NCI-H1930 (cell line): ENCODE measurements at places on chromosomes 16 and 17.
A peak's percentile ranks its signal among the peaks of the same experiment; 100 is the strongest.

- DNase-seq: no peak
Observed at GRCh38 chr17:64202683-64203344, 60.2 kb downstream of the TEX2 start.

GRCh38 chr17:57486882-57487301 is 230.6 kb downstream of the MSI2 start:
- no peak for DNase-seq

DNA sequence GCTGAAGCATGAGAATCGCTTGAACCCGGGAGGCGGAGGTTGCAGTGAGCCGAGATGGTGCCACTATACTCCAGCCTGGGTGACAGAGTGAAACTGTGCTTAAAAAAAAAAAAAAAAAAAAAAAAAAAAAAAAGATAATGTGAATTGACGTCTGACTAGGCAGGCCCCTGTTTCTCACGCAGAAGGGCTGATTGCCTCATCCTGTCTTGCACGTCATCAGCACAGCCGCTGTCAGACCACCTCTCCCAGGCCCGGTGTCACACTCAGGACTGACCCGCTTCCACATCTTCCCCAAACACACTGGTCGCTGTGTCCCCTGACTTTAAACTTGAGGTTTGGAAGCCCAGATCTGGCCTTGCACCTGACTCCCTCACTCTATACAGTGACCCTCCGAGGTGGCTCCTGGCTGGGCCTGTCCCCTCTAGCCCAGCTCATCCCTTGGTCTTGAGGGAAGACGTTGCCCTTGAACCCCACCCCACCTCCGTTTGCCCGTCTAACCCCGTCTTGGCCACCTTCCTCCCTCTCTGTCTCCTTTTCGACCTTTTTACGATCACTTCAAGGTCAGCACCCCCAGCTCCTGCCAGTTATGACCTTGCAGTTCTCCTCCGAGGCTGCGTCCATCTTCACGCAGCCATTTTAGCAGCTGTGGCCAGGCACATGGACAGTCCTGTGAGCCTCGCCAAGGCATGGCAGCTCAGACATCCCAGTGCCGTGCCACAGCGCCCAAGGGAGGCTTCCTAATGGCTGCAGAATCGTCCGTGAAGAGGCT is 149.9 kb upstream of the PLCG2 start:
- no peak for DNase-seq

DNA sequence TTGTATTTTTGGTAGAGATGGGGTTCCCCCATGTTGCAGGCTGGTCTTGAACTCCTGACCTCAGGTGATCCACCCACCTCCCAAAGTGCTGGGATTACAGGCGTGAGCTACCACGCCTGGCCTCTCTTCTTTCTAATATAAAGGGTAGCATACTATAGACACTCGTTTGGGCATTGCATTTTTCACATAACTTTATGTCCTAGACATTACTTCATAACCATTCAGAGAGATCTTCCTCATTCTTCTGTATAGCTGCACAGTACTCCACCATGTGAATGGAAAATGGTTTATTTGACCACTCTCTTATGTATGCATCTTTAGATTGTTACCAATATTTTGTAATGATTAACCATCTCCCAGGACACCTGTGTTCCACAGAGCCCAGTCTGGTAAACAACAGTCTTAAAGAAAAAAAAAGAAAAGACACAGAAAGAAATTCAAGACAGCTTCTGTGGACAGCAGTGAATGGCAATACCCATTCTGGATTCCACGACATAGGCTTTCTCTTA is 42.1 kb downstream of the TK2 start:
- no peak for DNase-seq

GRCh38 chr16:9176547-9177418 is 85.3 kb downstream of the HAPSTR1 start:
- no peak for DNase-seq

GRCh38 chr16:23274968-23275367 is 27.1 kb upstream of the SCNN1B start:
- peak; percentile 56 for DNase-seq

GRCh38 chr16:59146140-59146539 is 412.0 kb upstream of the GOT2 start:
- DNase-seq: no peak

GRCh38 chr17:19237389-19238166 is 412 bp downstream of the EPN2 start:
- no peak for DNase-seq

DNA sequence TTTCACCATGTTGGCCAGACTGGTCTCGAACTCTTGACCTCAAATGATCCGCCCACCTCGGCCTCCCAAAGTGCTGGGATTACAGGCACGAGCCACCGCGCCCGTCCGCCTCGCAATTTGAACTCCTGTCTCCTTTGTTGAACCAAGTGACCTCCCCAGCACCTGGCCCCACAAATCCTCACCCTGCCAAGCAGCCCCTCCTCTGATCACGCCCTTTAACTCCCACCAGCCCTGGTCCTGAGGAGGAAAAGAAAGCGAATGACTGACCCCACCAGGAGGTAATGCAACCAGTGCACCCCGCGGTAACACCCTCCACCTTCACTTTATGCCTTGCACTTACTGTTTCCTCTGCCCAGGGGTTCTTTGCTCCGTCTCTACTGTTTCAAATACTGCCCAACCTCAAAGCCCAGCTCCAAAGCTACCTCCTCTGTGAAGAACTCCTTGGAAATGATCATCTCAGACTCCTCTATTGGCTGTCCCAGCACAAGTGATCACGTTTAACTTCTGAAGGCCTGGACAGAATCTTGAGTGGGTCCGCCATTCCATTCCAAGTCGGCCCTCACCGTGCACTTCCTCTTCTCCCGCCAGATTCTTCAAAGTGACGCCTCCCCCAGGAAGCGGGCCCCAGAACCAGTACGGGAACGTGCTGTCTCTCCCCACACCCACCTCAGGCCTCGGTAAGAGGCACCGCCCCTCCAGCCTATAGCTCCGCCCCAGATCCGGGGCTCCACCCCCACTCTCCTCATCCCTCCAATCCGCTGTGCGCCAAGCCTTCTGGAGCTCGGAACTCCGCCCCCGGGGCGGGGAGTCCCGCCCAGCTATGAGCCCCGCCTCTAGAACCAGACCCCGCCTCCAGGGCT is 4.4 kb downstream of the CD19 start:
- DNase-seq: no peak

GRCh38 chr17:16916557-16916920 is 55.4 kb downstream of the TNFRSF13B start:
- DNase-seq: no peak

DNA sequence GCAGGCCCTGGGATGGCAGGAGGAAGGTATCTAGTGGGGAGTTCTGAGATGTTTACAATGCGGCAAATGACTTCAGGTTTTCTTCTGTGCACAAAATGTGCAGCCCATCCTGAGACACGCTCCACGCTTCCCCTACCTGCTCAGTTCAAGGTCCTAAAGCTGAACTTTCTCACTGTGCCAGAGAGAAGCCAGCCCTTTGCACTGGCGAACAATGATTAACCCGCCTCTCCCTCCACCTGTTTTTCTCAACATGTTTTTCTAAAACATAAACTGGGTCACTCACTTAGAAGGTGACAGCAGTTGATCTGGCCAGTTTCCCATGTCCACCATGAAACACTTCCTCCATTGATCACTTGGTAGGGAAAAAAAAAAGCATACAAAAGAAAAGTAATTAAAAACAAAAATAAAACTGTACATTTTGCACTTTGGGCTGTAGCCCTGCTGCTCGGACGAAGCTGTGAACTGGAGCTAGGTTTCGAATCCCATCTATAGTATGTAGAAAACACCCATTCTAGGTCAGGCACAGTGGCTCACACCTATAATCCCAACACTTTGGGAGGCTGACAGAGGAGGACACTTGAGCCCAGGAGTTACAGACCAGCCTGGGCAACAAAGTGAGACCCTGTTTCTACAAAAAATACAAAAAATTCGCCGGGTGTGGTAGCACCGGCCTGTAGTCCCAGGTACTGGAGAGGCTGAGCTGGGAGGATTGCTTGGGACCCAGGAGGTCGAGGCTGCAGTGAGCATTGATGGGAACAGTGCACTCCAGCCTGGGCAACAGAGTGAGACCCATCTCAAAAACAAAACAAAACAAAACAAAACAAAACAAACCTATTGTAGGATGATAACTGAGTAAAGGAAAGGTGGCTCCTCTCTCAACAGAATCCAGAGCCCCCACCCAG is 6.1 kb upstream of the G6PC1 start:
- DNase-seq: no peak

DNA sequence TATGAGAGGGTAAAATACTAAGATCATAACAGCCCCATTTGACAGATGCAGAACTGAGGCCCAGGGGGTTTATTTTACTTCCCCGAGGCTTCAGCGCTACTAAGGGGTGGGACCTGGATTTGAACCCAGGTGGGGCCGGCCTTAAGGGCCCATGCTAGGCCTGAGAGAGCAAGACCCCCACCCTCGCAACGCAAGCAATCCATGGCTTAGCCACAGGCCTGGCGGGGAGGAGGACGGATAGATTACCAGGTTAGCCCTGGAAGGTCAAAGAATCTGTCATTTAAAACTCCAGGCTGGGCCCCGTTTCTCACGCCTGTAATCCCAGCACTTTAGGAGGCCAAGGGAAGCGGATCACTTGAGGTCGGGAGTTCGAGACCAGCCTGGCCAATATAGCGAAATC is 1.9 kb upstream of the CDH3 start:
- DNase-seq: no peak

DNA sequence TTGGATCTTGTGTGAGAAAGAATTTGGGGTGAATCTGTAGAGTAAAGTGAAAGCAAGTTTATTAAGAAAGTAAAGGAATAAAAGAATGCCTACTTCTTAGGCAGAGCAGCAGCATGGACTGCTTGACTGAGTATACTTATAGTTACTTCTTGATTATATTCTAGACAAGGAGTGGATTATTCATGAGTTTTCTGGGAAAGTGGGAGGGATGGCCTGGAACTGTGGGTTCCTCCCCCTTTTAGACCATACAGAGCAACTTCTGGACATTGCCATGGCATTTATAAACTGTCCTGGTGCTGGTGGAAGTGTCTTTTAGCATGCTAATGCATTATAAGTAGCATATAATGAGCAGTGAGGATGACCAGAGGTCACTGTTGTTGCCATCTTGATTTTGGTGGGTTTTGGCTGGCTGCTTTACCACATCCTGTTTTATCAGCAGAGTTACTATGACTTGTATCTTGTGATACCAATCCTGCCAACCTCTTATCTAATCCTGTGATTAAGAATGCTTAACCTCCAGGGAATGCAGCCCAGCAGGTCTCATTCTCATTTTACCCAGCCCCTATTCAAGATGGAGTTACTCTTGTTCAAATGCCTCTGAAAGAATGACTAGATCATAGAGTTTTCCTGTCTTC is 58.7 kb downstream of the HSD17B2 start:
- no peak for DNase-seq

DNA sequence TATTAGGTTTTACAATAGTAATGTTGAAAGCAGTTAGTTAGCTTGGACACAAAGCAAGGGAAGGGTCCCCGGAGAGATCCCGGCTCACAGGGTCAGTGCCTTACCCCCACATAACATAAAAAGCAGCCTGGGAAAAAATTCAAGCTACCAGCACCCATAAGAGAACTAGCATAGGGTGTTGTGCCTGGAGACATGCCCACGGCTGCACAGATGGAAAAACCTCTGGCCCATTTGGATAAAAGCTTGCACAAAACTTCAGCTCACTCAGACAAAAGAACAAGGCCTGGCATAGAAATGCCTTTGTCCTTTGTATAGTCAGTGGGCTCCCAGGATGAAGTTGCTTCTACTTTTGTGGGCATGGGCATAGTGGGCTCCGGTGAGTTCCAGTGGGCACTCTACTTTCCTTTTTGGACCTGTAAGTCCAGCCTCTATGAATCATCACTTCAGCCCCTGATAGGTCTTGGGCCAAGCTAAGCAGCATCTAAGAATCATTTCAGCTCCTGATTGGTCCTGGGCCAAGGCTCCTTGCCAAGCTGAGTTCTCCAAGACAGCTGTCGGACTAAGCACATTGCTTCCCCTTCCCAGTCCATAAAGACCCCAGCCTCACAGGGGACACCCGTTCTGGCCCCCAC is 1.3 kb upstream of the RDM1 start:
- no peak for DNase-seq

DNA sequence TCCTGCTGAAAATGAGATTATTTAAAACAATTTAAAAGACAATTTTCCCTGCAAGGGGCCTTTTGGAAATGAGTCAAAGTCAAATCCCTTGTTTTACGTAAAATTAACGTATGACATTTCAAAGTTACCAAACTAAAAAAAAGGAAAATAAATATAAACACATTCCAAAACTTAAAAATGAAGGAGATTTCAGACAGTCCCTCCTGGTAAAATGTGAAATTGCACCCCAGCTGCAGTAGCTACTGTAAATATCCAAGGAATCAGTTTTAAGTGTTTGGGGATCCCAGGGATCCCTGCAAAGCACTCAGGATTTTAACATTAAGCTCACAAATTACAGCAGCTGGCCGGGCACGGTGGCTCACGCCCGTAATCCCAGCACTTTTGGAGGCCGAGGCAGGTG is 63.3 kb downstream of the NXN start:
- no peak for DNase-seq

DNA sequence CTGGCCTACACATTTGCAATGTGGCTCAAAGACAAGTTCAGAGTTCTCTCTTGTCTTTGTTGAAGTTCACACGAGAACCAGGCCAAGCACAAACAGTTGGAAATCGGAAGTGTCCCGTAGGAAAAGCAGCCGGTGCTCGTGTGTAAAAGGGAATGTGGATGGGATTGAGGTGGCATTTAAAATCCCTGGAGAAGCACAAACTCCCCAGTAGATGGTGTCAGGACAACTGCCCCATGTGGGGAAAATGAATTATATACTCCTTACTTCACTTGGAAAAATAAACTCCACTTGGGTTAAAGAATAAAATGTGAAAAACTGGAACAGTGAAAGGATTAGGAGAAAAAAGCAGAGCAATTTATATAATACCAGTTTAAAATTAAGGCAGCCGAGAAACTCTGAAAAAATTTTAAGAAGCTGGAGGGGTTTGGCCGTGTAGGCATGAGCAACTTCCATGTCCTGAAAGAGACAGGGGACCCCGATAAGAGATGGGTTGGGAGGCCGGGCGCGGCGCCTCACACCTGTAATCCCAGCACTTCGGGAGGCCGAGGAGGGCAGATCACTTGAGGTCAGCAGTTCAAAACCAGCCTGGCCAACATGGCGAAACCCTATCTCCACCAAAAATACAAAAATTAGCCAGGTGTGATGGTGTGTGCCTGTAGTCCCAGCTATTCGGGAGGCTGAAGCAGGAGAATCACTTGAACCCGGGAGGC is 28.1 kb downstream of the CBFA2T3 start:
- no peak for DNase-seq

DNA sequence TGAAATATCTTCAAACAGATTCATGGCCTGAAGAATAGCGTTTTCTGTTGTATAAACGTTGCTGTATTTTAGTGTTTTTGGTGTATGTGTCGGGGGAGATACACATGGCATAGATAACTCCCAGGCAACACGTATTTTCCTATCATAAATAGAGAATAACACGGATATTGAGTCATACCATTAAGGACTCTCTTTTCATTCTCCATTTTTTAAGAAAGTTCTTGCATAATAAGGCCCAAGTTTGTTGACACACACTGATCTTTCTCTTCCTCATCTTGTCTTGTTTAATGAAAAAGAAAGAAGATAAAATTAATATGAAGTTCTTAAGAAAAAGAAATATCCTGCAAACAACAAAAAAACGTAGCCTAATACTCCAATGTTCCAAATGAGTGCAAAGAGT is 13.4 kb downstream of the ABCA8 start:
- DNase-seq: no peak
